ENCODE measurements at places on chromosomes 4 and X.

DNA sequence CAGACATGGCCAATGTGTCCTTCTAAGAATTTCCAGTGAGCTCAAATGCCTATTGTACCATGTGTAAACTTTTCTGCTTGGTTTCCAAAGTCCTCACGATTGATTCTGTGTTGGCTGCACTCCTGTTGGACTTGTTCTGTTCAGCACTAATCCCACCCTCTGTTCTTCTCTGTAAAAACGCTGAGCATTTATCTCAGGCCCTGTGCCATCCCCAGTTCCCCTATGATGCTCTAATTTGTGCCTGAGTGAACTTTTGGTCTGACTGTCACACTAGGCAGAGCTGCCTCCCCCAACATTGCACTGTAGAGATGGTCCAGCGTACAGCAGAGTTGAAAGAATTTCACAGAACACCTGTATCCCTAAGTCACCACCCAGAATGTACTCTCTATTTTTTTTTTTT lies 76.1 kb upstream of the STS start:
- DNase-seq, result no peak

DNA sequence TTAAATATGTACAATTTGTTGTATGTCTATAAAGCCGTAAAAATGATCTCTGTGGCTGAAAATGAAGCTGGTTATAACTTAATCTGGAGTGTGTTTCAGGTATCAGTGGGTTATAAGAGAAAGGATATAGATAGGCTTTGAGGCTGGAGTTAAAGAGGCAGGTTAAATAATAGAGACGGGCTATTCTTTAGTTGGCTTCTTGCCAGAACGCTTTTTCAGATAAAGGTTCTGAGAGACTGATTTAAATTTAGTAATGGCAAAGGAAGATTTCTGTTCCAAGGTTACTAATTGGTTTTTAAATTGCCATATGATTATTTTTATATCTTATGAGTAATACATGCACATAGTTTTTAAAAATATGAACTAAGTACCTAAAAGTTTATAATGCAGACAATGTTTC lies 117.4 kb downstream of the AWAT2 start:
- no peak for DNase-seq

DNA sequence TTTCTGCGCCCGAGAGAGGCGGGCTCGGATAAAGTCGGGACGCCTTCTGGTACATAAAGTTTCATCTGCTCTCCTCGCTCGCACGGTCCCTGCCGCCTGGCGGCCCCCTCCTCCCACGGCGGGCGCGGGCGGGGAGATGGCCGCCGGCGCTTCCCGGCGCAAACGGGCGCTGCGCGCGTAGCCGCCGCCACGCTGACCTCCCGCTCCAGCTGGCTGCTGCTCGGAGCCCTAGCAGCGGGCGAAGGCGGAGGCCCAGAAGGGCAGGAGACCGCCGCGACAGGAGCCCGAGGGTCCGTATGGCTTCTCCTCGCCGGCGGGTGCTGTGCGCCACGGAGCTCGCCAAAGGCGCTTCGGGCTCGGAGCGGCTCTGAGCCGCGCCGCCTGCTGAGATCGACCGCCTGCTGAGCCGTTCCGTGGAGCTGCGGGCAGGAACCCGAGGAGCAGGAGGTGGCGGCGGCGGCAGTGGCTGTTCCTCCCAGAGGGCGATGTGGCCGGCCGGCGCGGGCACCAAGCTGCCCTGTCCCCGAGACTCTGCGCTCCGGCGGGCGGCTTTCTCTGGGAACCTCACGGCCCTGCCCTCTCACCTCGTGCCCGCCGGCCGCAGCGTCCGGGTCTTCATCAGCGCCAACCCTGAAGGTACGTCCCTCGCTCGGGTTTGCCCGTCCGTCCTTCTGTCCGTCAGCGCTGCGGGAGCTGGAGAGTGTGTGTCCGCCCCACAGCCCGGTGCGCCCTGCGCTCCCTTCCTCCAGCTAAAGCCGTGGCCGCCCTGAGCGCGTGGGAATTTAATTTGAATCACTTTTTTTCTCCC lies at the start of gene NWD2:
Gene NWD2 (plus strand): TSS at position 161 of the 808 bp plus-strand sequence. CDS start 325 bp downstream, at position 486.
- no peak for DNase-seq

DNA sequence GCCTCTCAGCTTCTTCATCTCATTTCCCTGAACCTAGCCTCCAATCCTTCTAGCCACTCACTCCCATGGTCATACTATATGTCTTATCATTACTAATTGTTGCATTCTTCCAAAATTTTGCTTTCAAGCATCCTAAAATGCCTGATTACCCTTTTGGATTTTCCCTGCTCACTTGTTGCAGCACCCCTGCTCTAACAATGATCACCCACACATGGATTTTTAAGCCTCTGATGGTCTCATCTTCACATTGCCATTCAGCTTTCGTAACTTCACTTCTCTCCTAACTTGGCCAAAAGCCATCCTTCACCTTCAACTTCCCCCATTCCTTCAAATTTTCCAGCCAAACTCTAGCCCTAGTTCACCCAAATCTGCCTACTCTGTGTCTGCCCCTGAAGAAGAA lies 33.8 kb upstream of the MGST2 start:
- DNase-seq, result no peak

- DNase-seq, result no peak
Observed at GRCh38 chr4:84738622-84739021, 155.7 kb downstream of the CDS1 start.

DNA sequence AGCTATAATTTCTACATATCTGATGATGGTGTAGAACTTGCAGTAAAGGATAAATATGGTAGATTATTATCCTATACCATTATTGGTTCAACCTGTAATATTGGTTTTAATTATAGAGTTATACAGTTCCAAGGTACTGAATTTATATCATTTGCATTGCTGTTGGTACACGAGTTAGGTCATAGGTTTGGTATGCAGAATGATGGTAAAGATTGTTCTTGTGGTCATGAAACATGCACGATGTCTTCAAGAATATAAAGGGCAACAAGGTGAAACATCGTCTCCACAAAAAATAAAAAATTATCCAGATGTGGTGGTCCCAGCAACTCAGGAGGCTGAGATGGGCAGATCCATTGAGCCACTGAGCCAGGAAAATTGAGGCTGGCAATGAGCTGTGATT lies 99.6 kb downstream of the ADAM29 start:
- no peak for DNase-seq

DNA sequence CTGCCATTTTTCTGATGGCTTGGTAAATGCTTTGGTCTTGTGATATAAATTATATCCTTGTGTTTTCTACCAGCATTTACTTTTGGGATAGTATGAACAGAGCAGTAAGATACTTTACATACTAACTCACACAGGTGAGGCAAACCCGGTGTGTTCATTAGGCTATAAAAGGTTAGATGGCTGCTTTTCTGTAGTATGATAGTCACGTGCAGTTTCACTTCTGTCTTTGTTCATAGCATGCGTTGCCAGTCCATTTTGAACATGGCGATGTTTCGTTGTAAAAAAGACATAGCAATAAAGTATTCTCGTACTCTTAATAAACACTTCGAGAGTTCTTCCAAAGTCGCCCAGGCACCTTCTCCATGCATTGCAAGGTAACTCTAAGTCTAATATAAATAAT lies 88.4 kb downstream of the KLHL8 start:
- no peak for DNase-seq

DNA sequence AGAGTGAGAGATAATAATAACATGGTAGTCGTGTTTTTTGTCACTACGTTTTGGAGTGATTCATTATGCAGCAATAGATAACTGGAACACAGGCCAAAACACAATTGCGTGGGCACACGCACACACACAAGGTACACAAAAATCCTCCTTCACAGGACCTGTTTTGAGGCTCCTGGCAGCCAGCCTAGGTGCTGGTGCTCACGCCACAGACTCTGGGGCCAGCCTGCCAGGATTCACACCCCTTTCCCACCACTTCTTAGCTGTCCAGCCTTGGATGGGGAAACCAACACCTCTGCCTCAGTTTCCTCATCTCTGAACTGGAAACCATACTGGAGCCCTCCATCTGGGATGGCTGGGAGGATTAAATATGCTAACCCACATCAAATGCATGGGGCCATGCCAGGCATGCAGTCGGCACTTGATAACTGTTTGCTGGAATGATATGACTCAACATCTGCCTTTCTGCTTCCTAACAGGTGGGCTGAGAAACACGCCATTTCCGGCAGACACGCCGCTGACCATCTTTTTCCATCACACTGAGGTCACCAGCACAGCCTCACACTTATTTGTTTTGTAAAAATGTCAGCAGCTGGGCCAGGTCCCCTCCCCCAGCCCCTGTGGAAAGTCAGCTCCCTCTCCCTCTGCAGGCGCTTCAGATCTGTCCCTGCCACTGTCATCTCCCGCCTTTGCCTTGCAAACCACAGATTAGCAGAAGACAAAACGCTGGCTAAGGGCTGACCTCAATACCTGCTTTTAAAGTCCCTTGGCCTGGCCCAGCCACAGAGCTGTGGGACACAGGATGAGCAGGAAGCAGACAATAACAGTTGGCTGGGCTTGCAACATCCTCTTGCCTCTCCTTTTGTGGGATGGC lies 237.5 kb downstream of the BCOR start:
- no peak for DNase-seq

DNA sequence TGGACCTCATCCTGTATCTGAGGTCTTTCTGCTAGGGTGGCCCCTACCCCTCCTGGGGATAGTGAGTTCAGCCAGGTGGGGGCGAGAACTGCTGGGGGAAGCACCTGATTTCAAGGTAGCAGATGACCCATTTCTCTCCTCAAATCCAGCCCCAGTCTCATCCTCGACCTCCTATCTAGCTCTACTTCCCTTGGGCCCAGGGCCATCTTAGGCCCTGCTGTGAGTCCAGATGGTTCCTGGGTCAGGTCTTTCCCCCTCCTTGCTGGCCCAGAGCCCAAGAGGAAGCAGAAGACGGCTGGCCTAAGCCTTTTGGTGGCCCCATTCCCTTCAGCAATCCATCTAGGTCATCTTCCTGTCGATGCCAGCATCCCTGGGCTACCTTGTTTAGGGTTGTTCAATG lies 3.3 kb downstream of the CDK16 start:
- DNase-seq, result no peak

GRCh38 chrX:147680251-147680650 lies 231.5 kb upstream of the FMR1 start:
- no peak for DNase-seq

- no peak for DNase-seq
Observed at GRCh38 chr4:102120846-102121245, 224.4 kb downstream of the SLC39A8 start.

GRCh38 chr4:76607266-76607799 lies 172.3 kb downstream of the SHROOM3 start:
- DNase-seq, result no peak

GRCh38 chr4:185782523-185782922 lies 29.5 kb downstream of the SORBS2 start:
- DNase-seq, result no peak

DNA sequence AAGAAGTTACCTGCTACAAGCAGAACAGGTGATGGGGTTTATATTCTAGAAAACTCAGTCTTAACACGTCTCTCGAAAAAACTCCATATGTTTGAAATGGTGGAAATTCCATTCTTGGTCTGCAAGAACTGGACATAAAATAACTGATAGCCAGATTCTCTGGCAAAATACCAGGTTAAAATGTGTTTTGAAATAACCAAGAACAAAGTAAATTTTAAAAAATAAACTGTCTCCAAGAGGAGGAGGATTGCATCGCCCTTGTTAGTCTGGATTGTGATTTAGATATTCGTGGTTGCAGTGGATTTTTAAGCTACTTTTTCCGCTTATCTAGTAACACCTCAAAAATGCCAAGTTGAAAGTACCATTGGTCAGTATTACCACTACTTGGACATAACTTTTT lies 40.8 kb downstream of the CENPU start:
- DNase-seq, result no peak
